ENCODE measurements at places on chromosomes 2 and 18.

DNA sequence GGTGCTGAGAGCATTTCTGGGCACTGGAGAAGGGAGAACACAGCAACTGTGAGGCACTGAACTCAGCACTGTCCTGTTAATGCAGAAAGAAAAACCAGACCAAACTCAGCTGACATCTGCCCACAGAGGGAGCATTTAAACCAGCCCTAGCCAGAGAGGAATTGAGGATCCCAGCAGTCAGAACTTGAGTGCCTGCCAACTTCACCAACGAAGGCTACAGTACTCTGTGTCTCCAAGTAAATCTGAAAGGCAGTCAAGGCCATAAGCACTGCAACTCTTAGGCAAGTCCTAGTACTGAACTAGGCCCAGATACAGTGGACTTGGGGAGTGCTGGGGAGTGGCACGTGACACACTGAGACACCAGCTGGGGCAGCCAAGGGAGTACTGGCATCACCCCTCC is 176.2 kb upstream of the ZC3H15 start:
- no peak for DNase-seq

DNA sequence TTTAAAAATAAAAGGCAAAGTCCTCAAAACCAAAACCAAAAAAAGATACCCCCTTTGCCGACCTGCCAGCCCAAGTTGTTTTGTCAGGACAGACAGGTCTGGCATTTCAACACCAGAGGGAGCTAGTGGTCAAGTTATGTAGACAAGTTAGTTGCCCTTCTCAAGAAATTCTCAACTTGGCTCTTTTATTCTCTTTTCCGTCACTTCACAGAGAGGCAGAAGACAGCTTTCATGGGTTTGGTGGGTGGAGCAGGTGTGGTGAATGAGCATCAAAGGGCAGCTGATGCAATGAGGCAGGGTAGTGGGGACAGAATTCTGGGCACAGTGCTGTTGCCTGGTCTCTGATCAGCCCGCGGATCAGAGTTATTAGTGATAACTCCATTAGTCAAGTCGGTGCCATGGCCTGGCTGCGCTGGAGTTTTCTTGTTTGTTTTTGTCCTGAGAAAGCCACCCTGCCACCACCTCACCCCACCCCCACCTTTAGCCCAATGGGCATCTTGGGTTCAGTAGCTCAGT is 303.7 kb upstream of the EPAS1 start:
- no peak for DNase-seq

GRCh38 chr2:109527079-109527478 is 86.7 kb downstream of the SEPTIN10 start:
- DNase-seq, result no peak

- DNase-seq, result no peak
Observed at GRCh38 chr2:134287323-134287722, 33.5 kb downstream of the MGAT5 start.

DNA sequence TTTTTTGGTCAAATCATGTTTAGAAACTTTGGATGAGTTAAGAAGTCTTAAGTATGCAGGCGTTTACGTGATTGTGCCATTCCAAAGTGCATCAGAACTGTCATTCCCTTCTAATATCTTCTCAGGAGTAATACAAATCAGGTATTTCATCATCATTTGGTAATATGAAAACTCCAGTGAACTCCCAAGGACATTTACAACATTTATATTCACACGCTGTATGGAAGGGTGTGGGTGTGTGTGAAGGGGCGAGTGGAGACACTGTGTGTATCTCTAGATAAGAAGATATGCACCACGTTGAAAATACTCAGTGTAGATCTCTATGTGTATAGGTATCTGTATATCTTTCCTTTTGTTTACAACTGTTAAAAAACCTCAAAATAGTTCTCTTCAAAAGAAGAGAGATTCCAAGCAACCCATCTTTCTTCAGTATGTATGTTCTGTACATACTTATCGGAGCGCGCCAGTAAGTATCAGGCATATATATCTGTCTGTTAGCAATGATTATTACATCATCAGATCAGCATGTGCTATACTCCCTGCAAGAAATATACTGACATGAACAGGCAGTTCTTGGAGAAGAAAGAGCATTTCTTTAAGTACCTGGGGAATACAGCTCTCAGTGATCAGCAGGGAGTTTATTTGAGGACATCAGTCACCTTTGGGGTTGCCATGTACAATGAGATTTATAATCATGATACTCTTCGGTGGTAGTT is 29.3 kb downstream of the COX7A2L start:
- DNase-seq, result no peak

DNA sequence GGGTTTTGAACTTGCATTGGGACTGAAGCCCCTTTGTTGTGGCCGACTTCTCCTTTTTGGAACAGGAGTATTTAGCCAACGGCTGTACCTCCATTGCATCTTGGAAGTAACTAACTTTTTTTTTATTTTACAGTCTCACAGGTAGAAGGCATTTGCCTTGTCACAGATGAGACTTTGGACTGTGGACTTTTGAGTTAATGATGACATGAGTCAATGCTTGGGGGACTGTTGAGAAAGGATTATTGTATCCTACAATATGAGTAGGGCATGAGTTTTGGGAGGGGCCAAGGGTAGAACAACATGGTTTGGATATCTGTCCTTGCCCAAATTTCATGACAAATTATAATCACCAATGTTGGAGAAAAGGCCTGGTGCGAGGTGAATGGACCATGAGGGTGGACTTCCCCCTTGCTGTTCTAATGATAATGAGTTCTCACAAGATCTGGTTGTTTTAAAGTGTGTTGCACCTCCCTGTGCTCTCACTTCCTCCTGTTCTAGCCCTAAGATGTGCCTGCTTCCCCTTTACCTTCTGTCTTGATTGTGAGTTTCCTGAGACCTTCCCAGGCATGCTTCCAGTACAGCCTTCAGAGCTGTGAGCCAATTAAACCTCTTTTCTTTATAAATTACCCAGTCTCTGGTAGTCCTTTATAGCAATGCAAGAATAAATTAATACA is 1269.4 kb upstream of the CHAC2 start:
- DNase-seq, result no peak

DNA sequence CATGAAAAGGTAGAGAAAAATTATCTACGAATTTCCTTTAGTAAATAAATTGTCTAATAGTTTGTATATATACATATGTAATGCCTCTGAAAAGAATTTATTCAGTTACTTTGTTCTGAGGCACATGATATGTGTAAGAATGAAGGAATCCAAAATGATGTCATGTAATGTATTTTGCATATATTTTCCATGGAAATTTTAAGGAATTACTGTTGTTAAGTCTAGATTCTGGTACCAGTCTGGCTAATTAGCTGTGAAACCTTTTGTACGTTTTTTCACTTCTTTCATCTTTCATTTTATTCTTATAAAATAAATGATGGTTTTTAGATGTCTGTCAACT is 12.3 kb downstream of the YIPF4 start:
- no peak for DNase-seq

GRCh38 chr2:19855542-19856431 is 46.0 kb downstream of the TTC32 start:
- DNase-seq, result no peak

DNA sequence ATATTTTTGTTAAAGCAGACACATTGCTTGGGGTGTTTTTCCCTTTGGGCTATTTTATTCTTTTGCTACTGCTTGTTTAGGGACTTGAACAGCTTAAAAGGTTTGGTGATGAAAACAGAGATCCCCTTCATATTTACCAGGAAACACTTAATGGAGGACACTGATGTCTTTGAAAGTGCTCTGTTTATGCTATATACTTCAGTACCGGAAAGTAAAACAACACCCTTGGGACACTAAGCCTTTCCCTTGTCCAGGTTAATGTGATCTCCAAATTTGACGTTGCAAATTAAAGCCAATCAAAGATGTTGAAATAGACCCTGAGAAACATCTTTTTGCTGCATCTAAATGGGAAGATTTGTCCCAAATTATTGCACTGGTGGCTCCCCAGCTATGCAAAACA is 564.6 kb upstream of the PKDCC start:
- peak; percentile 28 for DNase-seq

GRCh38 chr18:31774477-31774785 is 13.8 kb upstream of the SLC25A52 start:
- DNase-seq, result no peak

- DNase-seq, result no peak
Observed at GRCh38 chr18:13889671-13890070, 25.7 kb downstream of the MC2R start.

DNA sequence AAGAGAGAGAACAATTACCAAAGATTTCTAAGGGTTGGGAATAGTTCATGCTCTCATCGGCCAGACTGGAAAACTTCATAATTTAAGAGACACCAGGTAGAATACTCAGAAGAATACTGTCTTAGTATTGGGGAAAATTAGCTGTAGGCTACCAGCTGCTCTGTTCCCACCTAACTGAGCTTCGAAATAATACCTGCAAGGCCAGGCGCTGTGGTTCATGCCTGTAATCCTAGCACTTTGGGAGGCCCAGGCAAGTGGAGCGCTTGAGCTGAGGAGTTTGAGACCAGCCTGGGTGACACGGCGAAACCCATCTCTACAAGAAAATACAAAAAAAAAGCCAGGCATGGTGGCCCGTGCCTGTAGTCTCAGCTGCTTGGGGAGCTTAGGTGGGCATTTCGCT is 35.8 kb downstream of the MAP4K3 start:
- no peak for DNase-seq

DNA sequence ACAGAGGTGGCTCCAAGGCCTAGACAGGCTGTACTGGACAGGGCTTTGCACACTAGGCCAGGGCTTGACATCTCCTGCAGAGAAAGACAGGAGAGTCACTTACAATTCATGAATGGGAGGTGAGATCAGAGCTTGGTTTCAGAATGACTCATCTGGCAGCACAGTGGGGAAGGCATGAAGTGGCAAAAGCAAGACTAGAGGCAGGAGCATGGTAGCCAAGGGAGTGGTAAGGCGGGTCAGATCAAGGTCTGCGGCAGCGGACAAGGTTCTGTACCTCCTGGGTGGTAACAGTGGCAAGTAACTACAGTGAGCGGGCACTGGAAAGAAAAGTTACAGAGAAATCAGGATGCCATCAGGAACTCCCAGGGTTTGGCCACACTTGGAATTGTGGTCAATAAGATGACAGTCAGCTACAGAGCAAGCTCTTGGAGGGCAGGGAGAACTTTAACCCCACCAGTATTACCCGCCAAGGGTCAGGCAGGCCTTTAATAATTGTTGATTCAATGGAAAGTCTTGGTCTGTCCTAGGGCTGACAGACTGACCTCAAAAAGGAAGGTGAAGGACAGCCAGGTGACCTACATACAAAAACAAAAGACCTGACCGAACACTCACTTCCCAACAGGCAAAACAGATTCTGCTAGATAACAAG is 5.7 kb downstream of the MCFD2 start:
- DNase-seq, result no peak

DNA sequence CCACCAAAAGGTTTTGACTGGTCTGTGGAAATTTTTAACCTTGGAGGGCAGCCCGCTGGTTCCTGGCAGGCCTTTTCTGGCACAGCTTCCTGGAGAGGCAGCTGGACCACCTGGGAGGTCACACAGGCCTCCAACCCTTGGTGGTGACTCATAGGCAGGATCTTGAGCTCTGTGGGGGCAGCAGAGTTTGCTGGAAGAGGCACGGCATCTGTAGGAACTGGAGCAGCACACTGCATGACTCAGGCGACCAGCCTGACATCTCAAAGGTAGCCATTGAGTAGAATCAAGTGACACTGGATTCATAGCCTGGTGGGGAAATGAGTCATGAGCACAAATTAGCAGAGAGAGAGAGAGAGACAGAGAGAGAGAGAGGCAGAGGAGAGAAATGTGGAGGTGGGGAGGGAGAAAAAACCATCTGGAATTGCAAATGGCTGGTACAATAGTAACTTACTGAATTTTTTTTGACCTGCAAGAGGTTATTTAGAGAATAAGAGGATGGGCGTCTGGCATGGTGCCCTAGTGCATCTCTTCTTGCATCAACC is 57.4 kb downstream of the TRPM8 start:
- DNase-seq, result peak; percentile 2

- no peak for DNase-seq
Observed at GRCh38 chr2:113891265-113891959, 1.5 kb downstream of the ACTR3 start.

- DNase-seq, result no peak
Observed at GRCh38 chr2:26560892-26561291, 80.3 kb downstream of the CIB4 start.

GRCh38 chr18:7436166-7436565 is 130.9 kb upstream of the PTPRM start:
- no peak for DNase-seq

- no peak for DNase-seq
Observed at GRCh38 chr2:24429197-24430074, 61.6 kb upstream of the NCOA1 start.

DNA sequence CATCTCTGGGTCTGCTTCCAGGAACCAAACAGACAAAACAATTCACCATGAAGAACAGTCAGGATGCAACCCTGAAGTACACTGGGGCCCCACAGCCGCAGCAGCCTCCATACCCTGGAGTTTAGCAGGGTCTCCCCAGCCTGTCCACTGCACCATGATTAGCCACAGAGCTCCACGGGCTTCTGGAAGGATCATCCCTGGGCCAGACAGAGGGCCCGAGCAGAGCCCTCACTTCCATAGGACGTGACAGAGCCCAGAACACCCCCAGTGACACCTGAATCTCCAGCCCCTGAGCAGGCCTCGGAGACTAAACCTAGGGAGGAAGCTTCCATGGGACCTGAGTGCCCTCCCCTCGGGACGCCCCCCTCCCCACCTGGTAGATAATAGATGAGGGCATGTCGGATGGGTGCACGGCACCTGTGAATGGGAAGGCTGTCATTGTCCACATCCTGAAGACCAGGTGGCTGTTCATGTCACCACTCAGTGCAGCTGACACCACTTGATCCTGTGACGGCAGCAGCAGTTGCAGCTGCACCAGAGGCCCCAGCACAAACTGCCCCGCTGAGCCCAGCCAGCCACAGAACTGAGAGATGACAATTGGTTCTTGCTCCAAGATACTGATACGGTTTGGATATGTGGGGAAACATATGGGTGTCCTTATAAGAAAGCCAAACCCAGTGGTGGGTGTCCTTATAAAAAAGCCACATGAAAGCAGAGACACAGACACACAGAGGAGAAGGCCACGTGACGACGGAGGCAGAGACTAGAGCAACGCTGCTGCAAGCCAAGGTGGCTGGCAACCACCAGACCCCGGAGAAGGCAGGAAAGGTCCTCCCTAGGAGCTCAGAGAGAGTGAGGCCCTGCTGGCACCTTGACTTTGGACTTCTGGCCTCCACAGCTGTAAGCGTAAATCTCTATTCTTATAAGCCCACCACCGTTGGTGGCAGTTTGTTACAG is 23.2 kb downstream of the KIF1A start:
- no peak for DNase-seq

DNA sequence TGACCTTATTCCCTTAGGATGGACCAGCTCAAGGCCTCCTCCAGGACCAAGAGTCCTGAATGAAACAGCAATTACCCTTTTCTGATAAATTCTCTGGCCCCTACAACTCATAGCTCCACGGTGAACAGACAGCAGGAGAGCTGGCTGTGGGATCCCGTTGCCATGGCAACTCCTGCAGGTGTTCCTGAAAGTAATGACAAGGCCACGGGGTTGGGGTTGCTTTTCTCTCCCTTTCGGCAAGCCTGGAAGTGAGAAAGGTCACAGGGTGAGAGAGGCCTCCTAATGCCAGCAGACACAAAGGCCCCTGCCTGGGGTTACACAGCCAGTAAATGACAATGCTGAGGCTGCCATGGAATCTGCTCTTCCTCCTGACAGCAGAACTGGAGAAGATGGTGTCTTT is 403.0 kb downstream of the NBAS start:
- DNase-seq, result no peak

GRCh38 chr18:79299272-79299671 is 96.5 kb upstream of the NFATC1 start:
- no peak for DNase-seq
